HuH-7.5 (cell line): ENCODE measurements at places on chromosomes 13 and 19.

- DNase-seq: no peak
Observed at GRCh38 chr19:47371261-47371660, 22.1 kb downstream of the DHX34 start.

DNA sequence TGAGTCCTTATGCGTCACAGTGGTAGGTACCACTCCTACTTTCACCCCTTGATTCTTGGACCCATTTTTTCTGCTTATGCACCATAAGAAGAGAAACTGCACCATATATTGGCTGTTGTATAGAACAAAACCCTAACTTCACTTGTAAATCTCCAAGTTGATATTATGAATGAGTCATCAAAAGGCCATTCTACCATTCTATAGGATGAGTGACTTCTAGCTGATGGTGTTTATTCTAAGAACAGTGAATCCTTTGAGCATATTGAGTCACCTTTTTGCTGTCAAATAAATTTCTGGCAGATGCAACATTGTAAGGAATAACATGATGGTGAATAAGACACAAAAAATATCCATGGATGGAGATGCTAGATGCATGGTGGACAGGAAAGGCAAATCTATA is 57.7 kb downstream of the POLR1D start:
- DNase-seq: no peak

DNA sequence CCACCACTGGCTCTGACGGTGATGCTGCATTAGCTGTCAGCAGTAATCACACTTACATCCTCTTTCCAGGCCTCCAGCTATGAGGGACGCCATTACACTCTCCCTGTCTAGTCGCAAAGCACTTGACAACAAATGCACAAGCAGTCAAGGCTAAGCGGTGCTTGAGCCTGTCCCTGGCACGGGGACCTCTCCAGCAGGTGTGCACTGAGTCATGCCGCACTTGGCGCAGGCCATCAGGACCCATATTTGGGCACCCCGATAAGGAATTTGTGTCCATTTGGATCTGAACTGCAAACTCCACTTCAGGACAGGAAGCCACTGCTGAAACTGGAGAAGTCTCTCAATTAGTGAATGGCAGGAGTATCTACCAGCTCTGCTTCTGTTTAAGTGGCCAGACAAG is 301.9 kb upstream of the OBI1 start:
- no peak for DNase-seq

- no peak for DNase-seq
Observed at GRCh38 chr19:3810708-3811355, 24.7 kb upstream of the MATK start.

- no peak for DNase-seq
Observed at GRCh38 chr13:35554972-35555623, 78.6 kb upstream of the MAB21L1 start.

GRCh38 chr19:11046605-11047354 is 42.5 kb upstream of the LDLR start:
- no peak for DNase-seq
